ENCODE measurements at places on chromosomes 7 and 10.

- DNase-seq, result no peak
Measured at GRCh38 chr10:131859341-131860020, 41.3 kb upstream of the PPP2R2D start.

- no peak for DNase-seq
Measured at GRCh38 chr7:42186151-42186550, 50.9 kb downstream of the GLI3 start.

- no peak for DNase-seq
Measured at GRCh38 chr7:55026867-55027490, 8.2 kb downstream of the EGFR start.

- DNase-seq, result no peak
Measured at GRCh38 chr7:47031786-47032535, 550.0 kb downstream of the TNS3 start.

DNA sequence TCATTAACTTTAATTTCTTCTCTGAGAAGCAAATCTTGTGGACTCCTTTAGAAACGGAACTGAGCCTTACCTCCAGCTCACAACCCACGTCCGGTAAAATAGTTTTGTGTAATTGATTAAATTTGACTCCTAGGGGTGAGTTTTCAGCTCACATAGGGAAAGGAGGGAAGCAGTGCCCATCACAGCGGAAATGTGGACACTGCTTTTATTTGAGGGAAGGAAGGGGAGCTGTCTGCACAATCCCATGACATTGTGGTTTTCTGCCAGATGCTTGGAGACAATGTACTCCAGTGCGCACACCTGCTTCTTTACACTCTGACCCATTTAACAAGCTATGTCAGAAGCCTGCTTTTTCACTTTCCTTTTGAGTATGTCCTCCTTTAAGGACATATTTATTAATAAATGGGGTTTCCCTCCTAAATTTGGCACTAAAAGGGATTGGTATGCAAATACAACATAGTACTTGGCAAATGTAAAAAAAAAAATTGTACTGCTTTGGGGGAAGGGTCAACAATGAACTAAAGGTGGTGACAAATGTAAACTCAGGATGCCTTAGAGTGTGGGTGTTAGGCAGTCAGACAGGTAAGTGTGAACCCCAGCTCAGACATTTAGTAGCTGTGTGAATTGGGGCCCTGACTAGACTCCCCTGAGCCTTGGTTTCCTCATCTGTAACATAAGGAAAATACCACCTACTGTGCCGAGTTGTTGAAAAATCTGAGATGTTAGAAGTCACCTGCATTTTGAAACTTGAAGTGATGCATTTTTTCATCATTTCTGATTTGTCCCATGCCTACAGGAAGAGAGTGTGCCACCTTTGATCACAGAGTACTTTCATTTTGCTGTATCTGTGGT, 90.2 kb upstream of the KLF6 start:
- no peak for DNase-seq

- DNase-seq, result no peak
Measured at GRCh38 chr10:124711145-124711544, 33.0 kb downstream of the FAM53B start.

DNA sequence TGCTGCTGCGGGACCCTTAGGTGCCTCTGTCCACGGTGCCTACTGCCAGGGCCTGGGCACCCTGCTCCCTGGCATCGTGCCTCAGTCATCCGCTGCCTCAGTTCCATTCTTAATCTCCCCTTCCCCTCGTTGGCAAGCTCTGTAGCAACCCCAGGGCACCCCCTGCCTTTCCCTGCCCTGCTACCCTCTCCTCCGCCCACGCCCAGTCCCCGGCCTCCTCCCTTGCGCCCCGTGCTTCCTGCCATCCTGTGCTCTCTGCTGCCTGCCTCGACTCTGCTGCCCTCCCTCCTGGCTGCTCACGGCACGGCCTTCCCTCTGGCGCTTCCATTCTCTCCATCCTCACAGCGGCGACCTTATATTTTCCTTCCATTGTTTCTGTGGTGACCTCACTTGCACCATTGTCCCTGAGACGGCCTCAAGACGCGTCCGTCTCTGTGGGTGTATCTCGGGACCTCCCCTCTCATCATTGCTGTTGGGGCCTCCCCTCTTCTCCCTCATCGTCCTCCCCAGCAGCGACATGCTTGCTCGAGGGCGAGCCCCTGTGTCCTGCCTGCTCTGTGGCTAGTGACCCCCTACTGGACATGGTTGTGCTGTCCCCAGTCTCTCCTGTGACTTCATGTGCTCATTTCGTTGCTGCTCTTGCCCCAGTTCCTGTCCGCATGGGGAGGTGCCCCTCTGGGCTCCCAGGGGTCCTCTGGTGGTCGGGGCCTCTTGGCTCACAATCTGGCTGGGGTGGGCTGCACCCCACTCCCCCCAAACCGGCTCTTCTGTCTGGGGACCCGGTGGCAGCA, 35.3 kb downstream of the AGAP3 start:
- DNase-seq, result no peak

- no peak for DNase-seq
Measured at GRCh38 chr7:121936951-121937623, 64.1 kb downstream of the PTPRZ1 start.

DNA sequence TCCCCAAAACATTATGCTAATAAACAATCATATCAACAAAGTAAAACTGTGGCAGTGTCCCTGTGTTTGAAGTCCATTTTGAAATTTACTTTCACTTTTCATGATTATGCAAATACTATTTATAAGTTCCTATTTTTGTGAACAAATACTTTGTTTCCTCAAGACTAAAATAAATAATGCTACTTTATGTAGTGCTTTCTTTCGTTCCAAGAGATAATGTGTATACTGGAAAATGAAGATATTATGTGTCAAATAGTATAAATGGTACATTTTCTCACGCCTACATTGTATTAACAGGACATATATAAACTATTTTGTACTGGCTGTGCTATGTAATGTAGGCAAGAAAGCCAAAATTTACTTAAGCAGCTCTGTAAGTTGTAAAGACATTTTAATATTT, 136.3 kb downstream of the MALRD1 start:
- DNase-seq, result no peak

- no peak for DNase-seq
Measured at GRCh38 chr10:6225263-6225814, 22.6 kb downstream of the PFKFB3 start.

GRCh38 chr7:141649137-141649864, 52.7 kb downstream of the DENND11 start:
- DNase-seq, result no peak

GRCh38 chr10:113993489-113993991, 50.1 kb upstream of the ADRB1 start:
- no peak for DNase-seq

DNA sequence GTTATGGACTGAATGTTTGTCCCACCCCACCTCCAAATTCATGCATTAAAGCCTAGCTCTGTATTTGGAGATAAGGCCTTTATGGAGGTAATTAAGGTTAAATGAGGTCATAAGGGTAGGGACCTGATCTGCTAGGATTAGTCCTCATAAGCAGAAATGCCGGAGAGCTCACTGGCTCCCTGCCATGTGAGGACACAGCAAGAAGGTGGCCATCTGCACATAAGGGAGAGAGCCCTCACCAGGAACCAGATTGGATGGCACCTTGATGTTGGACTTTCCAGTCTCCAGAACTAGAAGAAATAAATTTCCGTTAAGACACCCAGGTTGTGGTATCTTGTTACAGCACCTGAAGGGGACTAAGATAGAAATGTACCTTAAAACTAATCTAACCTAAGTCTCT, 816.1 kb upstream of the C7orf33 start:
- no peak for DNase-seq

- DNase-seq, result peak; percentile 20
Measured at GRCh38 chr10:104274762-104275721, 6.1 kb downstream of the GSTO2 start.

DNA sequence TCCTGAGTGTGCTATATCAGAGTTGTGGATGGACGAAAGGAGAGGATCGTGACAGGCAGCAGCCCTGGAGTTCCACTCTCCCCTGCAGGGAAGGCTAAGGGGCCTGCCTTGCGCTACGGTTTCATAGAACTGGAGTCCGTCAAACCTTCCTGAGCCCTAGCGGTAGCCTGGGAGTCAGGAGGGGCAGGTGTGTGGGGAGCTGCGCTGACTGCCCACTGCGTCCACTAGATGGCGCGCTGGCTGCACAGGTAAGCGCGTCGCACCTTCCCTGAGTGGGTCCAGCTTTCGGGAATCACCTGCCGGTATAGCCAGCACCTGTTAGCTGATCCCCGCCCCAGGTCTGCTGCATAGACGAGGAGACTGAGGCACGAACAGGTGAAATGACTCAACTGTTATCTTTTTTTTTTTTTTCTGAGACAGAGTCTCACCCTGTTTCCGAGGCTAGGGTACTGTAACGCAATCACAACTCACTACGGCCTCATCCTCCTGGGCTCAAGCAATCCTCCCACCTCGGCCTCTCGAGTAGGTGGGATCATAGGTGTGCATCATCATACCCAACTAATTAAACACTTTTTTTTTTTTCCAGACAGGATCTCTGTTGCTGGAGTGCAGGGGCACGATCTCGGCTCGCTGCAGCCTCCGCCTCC, 20.2 kb upstream of the BAIAP2L1 start:
- DNase-seq, result peak; percentile 33

GRCh38 chr10:60149003-60149402, 240.7 kb downstream of the ANK3 start:
- no peak for DNase-seq

DNA sequence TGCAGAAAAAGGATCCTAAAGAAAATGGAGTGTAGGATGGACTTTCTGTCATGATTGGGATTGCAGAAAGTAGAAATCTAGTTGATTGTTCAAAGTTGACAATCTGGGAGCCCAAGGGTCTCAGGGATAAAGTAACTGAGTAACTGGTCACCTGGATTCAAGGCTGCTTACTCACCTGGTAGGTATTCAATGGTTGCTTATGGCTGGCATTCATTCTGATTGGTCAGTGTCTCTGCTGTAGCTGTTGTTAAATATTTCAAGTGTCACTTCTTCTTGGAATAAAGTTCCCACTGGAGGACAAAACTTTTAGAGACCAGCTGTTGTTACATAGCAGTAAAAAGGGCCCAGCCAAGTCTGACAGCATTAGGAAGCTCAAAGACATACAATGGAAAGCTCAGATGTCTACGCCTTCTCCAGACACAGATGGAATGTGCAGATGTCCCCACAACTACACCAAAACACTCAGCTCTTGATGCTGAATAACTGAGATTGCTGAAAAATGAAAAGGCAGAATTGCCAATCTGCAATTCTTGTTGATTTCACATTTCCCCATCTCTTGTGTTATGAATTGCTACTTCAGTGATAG, 106.9 kb downstream of the ZNF467 start:
- DNase-seq, result no peak

DNA sequence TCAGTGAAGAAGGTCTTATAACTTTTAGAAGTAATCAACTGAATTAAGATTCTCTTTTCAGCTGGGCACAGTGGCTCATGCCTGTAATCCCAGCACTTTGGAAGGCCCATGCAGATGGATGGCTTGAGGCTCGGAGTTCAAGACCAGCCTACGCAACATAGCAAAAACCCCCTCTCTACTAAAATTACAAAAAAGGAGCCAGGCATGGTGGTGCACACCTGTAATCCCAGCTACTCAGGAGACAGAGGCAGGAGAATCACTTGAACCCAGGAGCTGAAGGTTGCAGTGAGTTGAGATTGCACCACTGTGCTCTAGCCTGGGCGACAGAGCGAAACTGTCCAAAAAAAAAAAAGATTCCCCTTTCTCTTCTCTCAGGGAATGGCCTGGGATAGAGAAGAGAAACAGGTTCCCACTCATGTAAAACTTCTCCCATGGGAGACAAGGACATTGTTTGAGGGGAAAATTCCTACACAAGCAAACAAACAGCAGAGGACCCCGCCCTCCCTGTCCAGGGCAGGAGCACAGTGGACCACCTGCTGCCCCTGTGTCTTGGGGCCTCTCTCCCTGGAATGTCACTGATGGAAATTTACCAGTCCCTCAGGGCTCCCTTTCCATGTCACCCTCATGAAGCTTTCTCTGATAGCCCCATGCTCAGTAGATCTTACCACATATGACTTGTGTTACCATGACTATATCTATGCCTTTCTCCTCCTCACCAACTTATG, 5.6 kb downstream of the IL2RA start:
- no peak for DNase-seq

- no peak for DNase-seq
Measured at GRCh38 chr7:109126404-109127050, 556.9 kb downstream of the DNAJB9 start.

GRCh38 chr7:112788778-112789343, 1.3 kb downstream of the TMEM168 start:
- no peak for DNase-seq

DNA sequence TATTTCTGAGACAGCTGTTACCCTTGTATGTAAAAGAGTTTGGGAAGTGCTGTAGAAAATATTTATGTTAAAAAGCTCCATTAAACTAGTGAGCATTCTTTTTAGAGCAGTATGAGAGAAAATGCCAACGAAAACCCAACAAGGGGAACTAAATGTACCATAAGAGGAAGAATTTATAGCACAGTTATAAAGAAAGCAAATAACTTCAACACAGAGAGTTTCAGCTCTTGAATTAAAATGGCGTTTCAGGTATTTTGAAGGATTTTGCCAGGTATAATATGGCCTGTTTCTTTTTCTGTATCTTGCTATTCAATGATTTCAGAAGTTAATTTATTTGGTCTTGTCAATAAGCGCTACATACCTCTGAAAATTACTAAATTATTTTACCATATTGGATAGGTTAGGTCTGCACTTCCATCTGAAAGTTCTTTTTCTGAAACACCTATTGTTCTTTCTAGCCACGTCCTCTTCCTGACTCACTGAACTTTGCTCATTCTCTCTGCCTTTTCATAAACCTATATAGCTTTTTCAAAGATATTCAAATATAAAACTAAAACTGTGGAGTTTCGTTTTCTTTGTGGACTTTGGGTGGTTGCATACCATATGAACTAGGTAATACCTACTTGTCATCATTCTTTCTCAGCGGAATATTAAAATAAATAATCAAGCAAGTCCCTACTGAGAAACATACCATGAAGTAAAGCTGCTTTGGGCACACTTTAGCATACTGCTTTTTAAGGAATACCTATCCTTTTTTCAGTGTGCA, 136.1 kb downstream of the SEMA3A start:
- no peak for DNase-seq
